ENCODE measurements at places on chromosomes 2 and 18.

- peak overlapping the region; percentile 29 for H3K27ac ChIP-seq
- H3K4me3 ChIP-seq = no peak overlapping the region
These were observed 148.6 kb downstream of the FAM210A start for GRCh38 chr18:13577781-13578180.

DNA sequence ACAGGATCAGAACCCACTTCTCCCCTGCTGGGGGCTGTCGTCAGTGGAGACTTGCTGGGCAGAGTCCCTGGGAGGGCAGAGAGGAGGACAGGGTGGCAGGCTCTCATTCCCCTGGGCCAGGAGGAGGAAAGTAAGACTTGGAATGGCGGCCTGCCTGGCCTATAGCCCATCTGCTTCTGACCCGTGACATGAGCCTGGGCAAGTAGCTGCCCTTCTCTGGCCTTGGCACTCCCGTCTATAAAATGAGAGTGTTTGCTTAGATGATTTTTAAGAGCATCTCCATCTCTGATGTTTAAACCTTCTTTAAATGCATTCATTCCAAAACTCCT is 173.0 kb downstream of the DDX1 start:
- H3K27ac ChIP-seq = no peak overlapping the region
- H3K4me1 ChIP-seq = peaks cover 87% of the 10 kb centered on the region
- no peak overlapping the region for H3K4me3 ChIP-seq
- peaks cover 11% of the 10 kb centered on the region for H3K27me3 ChIP-seq
- no peak for DNase-seq

DNA sequence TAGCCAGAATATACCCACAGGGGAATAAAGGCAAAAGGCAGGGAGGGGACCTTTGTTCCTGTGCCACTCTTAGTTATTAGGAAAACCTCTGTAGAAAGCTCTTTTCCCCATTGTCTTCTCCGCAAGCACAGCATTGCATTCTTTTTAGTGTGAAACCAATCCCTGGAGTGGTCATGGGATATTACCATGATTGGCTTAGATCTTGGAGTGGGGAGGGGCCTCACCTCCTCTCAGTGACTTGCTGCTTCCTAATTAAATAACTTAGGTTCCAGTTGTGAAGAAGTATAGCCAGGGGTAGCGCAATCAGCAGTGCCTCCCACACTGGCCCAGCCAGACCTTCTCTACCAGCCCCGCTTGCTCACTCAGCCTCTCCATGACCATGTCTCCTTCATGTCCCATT is 49.9 kb upstream of the AFF3 start:
- peaks cover 51% of the 10 kb centered on the region for H3K4me1 ChIP-seq
- DNase-seq = no peak
- peaks cover 6% of the 10 kb centered on the region for H3K27me3 ChIP-seq
- H3K27ac ChIP-seq = no peak overlapping the region
- H3K36me3 ChIP-seq = peaks cover 15% of the 10 kb centered on the region
- no peak overlapping the region for H3K4me3 ChIP-seq

DNA sequence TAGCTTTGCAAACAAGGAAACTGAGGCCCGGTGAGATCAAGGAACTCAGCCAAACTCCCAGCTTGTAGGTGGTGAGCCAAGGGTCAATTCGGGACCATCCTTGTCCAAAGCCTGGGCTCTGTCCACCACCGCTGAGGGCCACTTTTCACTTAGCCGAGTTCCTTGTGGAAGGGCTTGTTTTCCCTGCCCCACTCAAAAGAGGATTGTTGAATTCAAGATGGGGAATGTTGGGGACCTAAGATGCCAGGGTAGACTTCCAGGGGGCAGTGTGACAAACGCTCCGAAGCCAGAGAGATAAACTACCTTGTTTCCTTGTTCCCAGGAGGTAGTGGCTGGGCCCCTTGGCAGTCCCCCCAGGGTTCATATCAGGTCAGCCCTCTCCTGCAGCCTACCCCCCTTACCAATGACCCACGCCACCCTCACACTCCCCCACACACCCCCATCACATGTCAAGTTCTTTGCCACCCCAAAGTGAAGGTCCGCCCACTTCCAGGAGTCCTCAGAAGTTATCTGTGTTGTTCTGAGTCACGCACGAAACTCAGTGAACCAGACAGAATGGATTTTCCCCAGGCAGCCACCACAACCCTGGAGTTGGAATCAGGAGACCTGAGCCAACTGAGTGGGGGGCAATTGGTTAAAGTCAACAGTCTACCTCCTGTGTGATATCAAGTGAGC is 10.3 kb upstream of the ATOH8 start:
- H3K27me3 ChIP-seq = peaks cover 22% of the 10 kb centered on the region
- H3K27ac ChIP-seq = no peak overlapping the region
- H3K4me3 ChIP-seq = peak overlapping the region; percentile 15
- peaks cover 6% of the 10 kb centered on the region for H3K36me3 ChIP-seq
- no peak for DNase-seq
- H3K4me1 ChIP-seq = peaks cover 57% of the 10 kb centered on the region

DNA sequence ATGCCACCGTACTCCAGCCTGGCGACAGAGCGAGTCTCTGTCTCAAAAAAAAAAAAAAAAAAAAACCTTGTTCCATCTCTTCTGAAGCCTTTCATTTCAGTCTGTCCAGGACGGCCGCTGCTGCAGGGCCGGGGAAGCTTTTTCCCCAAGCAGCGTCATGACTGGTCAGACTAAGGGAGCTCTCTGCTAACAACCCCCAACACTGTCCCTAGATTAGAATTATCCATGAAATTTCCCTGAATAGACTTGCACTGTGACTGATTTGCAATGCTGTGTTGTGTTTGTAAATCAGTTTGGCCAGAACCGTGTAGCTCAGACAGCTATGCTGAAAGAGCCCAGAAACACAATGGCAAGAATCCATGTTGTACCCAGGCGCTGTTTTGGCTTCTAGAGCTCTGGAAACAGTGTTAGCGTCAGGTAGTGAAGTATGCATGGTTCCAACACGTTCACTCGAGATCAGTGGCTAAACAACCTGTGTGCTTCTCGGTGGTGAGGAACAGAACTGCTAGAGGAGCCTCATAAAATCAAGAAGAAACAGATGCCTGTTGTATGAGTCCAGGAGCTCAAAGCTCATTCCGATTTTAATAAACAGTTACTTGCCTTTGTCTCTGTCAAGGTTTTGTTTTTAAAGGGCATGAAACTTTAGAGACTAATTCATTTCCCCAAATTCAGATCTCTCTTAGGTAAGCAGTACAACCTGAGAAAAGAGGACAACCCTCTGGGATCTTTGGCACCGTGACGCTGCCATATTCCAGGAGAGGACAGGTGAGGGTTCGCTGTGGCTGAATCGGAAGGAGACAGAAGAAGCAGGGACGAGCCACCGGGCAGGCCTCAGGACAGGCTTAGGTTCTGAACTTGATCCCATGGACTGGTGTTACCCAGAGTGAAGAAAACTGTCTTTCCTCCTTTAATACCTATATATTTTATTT is 43.5 kb downstream of the GORASP2 start:
- H3K27ac ChIP-seq = no peak overlapping the region
- peaks cover 15% of the 10 kb centered on the region for H3K4me1 ChIP-seq
- peak overlapping the region; percentile 72 for H3K4me3 ChIP-seq
- peaks cover 6% of the 10 kb centered on the region for H3K36me3 ChIP-seq

DNA sequence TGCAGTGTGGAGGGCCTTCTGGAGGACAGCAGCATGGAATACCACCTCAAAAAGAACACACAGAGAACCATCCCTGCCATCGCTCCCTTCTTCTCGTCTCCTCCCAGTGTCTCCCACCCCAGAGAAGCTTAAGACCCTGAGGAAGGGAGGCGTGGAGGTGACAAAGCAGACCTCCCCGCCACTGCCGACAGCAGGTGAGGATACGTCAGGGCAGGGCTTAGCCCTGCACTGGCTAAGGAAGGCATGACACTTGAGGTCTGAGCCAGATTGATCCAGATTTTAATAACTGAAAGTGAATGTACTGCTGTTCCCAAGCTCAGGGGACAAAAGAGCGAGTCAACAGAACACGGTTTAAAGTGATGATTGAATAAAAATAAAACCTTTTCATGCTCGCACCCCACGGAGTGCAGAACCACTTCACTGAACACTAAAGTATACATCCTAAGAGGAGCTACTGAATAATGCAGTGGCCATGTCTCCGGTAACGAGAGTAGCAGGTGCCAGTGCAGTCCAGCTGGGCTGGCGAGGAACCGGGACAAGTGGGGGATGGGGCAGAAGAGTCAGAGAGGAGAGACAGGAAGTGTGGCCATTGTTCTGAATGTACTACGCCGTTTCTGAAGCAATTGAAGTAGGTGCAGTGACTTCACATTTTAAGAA is 391.0 kb downstream of the CDH2 start:
- H3K4me1 ChIP-seq = peaks cover 61% of the 10 kb centered on the region
- H3K36me3 ChIP-seq = no peaks in the 10 kb centered on the region
- peak overlapping the region; percentile 38 for H3K27ac ChIP-seq
- no peak for DNase-seq

DNA sequence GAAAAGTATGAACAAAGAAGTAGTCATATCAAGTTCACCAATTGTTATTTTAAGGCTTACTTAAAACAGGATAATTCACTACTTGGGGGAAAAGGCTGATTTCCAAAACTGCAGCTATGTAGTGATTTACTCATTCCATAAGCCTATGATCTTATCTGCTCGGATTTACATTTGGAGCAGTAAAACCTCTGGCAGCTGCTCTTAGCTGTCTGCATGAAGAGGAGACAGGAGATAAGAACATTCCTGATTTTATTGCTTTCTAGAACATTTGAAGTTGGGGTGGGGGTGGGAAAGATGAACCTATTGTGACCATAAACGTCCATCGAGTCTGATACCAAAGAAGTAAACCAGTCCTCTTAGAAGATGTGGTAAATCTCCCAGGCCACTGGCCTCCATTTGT is 120.9 kb downstream of the MMADHC start:
- no peaks in the 10 kb centered on the region for H3K27me3 ChIP-seq
- peaks cover 33% of the 10 kb centered on the region for H3K36me3 ChIP-seq
- DNase-seq = no peak
- H3K4me3 ChIP-seq = no peak overlapping the region

- no peaks in the 10 kb centered on the region for H3K36me3 ChIP-seq
- peaks cover 15% of the 10 kb centered on the region for H3K4me1 ChIP-seq
These were observed 154.8 kb downstream of the ZEB2 start for GRCh38 chr2:144364944-144365738.

DNA sequence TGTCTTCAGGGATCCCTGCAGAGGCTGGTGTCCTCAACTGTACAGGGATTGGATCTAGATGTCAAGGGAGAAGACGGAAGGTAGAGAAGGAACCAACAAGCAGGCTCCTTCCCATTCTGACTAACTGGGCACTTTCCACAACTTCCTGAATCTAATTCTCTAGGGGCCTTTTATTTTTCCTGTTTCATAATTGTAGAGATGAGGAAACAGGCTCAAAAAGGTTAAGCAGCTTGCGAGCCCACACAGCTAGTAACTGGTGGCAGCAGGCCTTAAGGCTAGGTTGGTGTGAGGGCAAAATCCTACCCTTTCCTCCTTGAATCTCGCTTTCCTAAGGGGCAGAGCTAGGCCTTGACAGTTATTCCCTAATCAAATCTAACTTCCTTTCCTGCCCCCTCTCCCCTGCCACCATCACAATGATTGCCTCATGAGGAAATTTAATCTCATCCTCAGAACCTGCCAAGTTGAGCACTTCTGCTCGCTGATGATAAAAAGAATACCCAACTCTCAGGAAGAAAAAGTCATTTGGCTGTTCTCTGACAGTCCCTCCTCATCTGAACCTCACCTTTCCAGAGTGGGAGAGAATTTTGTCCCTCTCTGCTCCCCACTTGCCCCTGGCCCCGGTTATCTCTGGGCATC is 35.7 kb upstream of the POLE4 start:
- no peak overlapping the region for H3K4me3 ChIP-seq
- H3K27me3 ChIP-seq = peaks cover 37% of the 10 kb centered on the region
- no peak for DNase-seq
- H3K27ac ChIP-seq = no peak overlapping the region
- no peaks in the 10 kb centered on the region for H3K36me3 ChIP-seq

GRCh38 chr2:41741951-41742595 is 305.7 kb upstream of the PKDCC start:
- peak overlapping the region; percentile 75 for H3K27ac ChIP-seq
- H3K27me3 ChIP-seq = peaks cover 9% of the 10 kb centered on the region
- no peak overlapping the region for H3K4me3 ChIP-seq

DNA sequence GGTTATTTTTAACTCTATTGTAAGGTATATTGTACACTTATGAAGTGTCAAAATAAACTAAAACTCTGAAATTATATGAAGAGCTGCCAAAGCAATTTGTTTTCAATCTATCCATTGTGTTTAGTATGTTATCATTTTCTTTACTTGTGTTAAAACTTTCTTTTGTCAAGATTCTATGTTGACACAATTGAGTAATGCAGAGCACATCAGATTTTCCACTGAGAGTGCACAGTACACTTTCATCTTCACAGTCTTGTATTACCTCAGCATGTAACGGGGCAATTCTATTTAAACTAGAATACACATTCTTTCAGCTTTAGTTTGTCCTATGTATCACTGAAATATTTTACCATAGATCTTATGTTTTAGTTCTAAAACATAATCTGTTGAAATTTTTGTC is 304.4 kb upstream of the ZC3H15 start:
- H3K4me1 ChIP-seq = no peaks in the 10 kb centered on the region
- H3K27ac ChIP-seq = no peak overlapping the region
- no peak overlapping the region for H3K4me3 ChIP-seq
- H3K27me3 ChIP-seq = peaks cover under 1% of the 10 kb centered on the region

DNA sequence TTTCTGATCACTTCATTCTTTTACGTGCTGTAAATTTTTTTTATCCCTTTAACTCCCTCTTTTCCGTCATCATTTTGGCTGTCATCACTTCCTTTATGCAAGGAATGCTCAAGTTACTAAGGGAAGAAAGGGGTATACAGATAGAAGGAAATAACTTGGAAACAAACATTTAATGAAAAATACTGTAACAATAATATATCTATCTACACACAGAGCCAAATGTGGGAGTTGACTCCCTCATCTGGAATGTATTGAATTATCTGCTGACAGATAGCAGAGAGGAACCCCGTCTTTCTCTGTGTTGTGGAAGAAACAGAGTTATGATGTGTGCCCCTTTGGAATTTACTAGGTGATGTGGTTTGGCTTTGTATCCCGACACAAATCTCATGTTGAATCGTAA is 182.5 kb upstream of the NXPH2 start:
- no peak overlapping the region for H3K4me3 ChIP-seq
- no peak for DNase-seq
- H3K27ac ChIP-seq = no peak overlapping the region
- H3K27me3 ChIP-seq = peaks cover 4% of the 10 kb centered on the region

DNA sequence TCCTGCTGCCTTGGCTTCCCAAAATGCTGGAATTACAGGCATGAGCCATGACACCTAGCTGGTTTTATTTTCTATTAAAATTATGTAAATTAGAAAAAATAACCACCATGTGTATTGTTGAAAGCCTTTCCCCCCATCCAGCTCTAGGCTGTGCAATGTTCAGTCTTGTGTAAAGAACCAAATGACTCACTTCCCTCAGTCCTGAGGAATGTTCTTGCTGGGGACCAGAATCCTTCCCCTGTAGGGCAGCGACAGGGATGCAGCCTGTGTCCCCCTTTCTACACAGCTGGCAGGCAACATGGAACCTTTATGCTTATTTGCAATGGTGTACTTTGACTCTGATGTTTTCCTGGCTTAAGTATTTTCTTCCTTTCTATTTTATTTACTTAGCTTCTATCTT is 29.4 kb downstream of the AOX1 start:
- no peak overlapping the region for H3K27ac ChIP-seq
- peaks cover 12% of the 10 kb centered on the region for H3K27me3 ChIP-seq
- H3K4me3 ChIP-seq = no peak overlapping the region
- H3K36me3 ChIP-seq = no peaks in the 10 kb centered on the region
- DNase-seq = no peak

- no peak overlapping the region for H3K27ac ChIP-seq
- H3K27me3 ChIP-seq = peaks cover 6% of the 10 kb centered on the region
- DNase-seq = no peak
- H3K36me3 ChIP-seq = no peaks in the 10 kb centered on the region
These were observed 83.8 kb downstream of the CLHC1 start for GRCh38 chr2:55148269-55148668.

GRCh38 chr2:99398303-99398702 is 61.1 kb downstream of the EIF5B start:
- peaks cover 75% of the 10 kb centered on the region for H3K36me3 ChIP-seq
- no peak overlapping the region for H3K4me3 ChIP-seq
- H3K27me3 ChIP-seq = no peaks in the 10 kb centered on the region
- H3K27ac ChIP-seq = peak overlapping the region; percentile 91

Measured in nephron progenitor cell (in vitro differentiated cells).